Glutamatergic neuron (in vitro differentiated cells): ENCODE measurements at places on chromosomes 2 and 18. TPM values are rescaled to one million over a fixed set of nuclear protein-coding genes. Genes with fewer than 3 reads are reported as not detected.

PID1 gene
- 5.3 TPM for total RNA-seq

- H3K4me1 ChIP-seq, result no peaks in the 10 kb centered on the region
- no peak overlapping the region for H3K4me3 ChIP-seq
- H3K36me3 ChIP-seq, result no peaks in the 10 kb centered on the region
Measured at GRCh38 chr18:43751203-43751602, 473.9 kb upstream of the SYT4 start.

GRCh38 chr2:20438334-20439192 is 8.3 kb upstream of the RHOB start:
- no peak overlapping the region for H3K27ac ChIP-seq
- no peak for DNase-seq
- H3K27me3 ChIP-seq, result no peaks in the 10 kb centered on the region
- no peaks in the 10 kb centered on the region for H3K4me1 ChIP-seq

LIMS2 gene
- 0.29 TPM for total RNA-seq

DNA sequence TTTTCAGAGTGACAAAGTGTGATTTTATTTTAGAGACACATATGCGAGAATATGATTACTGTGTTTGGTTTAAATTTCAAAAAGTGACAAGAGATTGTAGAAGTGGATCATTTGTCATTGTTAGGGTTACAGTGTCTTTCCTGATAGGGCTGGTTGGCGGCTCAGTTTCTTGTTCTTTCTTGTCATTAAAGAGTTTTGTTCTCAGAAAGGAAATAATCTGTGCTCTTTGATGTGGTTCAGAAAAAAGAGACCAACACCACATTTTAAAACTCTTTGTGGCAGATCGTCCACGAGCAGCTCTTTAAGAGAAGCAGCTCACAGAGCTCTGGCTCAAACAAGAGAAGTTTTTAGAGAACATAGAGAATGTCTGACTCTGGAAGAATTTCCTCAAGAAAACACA is 45.6 kb upstream of the ZNF532 start:
- no peak overlapping the region for H3K4me3 ChIP-seq
- DNase-seq, result no peak
- no peaks in the 10 kb centered on the region for H3K27me3 ChIP-seq
- H3K36me3 ChIP-seq, result no peaks in the 10 kb centered on the region
- H3K4me1 ChIP-seq, result no peaks in the 10 kb centered on the region

ANKRD53 gene
- total RNA-seq, result 11.7 TPM

- DNase-seq, result no peak
- no peak overlapping the region for H3K27ac ChIP-seq
- H3K4me3 ChIP-seq, result no peak overlapping the region
- H3K36me3 ChIP-seq, result no peaks in the 10 kb centered on the region
Measured at GRCh38 chr2:183564726-183565125, 440.5 kb downstream of the NUP35 start.

DNA sequence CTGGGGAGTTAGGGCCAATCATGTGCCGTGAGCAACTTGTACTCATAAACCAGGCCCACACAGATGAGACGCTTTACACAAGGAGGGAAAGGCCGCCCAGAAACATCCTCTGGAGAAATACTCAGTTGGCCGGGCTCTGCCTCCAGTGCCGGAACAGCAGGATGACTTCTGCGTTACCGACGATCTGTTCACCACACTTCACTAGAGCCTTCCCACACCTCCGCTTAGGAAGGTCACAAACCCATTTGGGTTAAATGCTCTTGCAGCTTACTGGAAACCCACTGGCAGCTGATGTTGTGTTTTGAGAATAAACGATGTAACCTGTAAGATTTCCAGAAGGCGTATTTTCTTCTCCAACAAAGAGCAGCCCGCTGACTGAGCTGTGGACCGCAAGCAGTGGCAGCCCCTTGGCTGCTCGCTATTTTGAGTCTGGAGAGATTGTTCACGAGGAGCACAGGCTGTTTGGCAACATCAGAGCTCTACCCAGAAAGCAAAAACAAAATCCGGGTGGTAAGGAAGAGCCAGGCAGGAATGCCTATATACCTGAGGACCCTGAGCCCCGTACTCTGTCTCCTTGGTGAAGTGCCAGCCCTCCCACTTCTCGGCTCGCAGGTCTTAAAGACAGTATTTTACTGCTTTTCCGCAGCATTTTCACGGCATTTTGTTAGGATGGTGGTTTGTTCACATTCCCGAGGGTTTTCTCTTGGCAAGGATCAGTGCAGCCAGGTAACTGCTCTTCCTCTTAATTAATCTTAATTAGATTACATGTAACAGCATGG is 44.0 kb downstream of the COLEC12 start:
- DNase-seq, result no peak
- H3K36me3 ChIP-seq, result no peaks in the 10 kb centered on the region
- H3K4me3 ChIP-seq, result no peak overlapping the region
- H3K4me1 ChIP-seq, result peaks cover 13% of the 10 kb centered on the region
- H3K27me3 ChIP-seq, result peaks cover 2% of the 10 kb centered on the region
- peak overlapping the region; percentile 57 for H3K27ac ChIP-seq

DNA sequence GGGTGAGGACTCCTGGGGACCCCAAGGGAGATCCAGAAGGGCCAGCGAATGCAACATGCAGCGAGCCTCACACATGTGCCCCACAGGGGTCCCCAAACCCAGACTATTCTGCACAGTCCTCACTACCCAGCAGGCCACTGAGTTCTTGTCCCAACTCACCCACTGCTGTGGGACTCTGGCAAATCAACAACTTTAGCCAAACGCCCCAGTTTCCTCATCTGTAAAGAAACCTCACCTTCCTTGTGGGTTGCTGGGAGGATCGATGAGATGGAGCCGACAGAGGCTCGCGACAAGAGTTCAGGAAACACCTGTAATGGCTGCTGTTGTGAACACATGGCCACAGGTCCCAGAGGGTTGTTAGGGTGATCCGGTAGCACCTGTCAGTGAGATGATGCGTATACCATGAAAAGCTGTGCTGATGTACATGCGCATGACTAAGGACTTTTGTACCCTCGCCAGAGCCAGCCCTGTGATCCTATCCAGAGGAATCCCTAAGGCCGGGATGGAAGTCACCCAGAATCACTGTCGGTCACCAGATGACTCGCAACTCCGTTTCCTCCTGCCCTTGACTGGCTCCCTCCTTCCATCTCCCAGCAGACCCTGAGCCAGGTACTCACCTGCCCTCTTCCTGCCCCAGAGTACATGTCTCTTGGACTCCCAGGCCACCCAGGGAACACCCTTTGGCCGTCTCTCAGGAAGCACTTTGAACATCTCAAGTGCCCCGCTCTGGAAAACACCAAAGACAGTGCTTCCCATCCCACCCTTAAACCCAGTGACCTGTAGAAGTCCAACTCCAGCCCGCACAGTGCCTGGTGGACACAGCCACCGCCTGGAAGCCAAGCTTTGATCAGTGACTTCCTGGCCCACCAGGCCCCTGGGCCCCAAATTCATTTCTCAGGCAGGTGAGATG is 103.3 kb upstream of the ID2 start:
- peaks cover 1% of the 10 kb centered on the region for H3K4me1 ChIP-seq
- no peak overlapping the region for H3K4me3 ChIP-seq
- H3K36me3 ChIP-seq, result no peaks in the 10 kb centered on the region
- peaks cover 9% of the 10 kb centered on the region for H3K27me3 ChIP-seq
- H3K27ac ChIP-seq, result no peak overlapping the region

POTEC gene
- not detected for total RNA-seq

DNA sequence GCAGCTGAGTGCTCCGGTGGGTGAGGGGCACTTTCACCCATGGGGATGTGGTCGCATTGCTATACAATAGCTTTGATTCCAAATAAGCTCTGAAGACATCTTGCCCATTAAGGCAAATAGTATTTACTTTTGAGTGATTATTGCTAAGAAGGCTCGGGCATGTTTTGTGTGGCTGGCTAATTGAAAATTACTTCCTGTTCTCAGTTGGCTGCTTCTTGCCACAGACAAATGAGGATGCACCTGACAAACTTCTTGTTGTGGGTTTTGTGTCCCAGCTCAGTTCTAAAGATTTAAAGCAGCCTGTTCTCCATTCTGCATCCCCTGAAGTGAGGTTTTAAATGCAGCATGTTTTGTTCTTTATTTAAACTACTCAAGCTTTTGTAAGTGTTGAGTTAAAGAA is 88.3 kb downstream of the KCNS3 start:
- DNase-seq, result no peak
- no peaks in the 10 kb centered on the region for H3K36me3 ChIP-seq
- H3K27ac ChIP-seq, result no peak overlapping the region

DNA sequence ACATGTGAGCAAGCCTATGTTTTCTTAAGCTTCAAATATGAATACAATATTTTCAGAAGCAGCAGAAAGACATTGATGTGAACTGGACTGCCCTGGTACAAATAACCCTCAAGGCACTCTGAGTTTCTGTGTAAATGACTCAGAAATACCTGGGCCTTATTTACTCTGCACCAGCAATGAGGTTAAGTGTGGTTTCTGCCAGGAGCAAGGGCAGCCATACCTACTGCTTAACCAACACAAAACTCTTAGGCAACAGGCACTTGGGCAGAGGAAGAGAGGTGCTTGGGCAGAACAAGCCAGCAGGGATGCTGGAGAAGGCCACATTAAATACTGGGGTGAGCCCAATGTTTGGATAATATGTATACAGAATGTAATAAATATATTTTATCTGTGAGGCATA is 29.4 kb upstream of the ARL5A start:
- no peaks in the 10 kb centered on the region for H3K36me3 ChIP-seq
- no peaks in the 10 kb centered on the region for H3K4me1 ChIP-seq
- no peak overlapping the region for H3K4me3 ChIP-seq

DNA sequence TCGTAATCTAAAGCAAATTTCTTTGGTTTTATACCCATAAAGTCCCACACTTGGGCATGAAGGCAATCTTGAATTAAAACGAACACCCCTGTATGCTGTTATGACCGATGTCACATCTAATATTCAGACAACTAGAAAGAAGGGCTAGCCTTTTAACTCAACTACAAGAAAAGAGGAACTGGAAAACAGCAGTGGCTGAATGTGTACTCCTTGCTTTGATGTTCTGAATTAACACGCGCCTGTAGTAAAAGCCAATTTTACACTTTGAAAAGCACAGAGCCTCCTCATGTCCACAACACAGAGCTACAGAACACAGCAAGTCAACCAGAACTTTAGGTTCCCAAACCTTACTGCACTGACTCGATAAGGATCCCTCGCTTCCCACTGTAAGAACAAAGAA is 147.6 kb downstream of the HDAC4 start:
- peaks cover 3% of the 10 kb centered on the region for H3K27me3 ChIP-seq
- DNase-seq, result no peak
- no peaks in the 10 kb centered on the region for H3K36me3 ChIP-seq
- H3K4me3 ChIP-seq, result no peak overlapping the region
- H3K27ac ChIP-seq, result peak overlapping the region; percentile 14
- peaks cover 57% of the 10 kb centered on the region for H3K4me1 ChIP-seq

DNA sequence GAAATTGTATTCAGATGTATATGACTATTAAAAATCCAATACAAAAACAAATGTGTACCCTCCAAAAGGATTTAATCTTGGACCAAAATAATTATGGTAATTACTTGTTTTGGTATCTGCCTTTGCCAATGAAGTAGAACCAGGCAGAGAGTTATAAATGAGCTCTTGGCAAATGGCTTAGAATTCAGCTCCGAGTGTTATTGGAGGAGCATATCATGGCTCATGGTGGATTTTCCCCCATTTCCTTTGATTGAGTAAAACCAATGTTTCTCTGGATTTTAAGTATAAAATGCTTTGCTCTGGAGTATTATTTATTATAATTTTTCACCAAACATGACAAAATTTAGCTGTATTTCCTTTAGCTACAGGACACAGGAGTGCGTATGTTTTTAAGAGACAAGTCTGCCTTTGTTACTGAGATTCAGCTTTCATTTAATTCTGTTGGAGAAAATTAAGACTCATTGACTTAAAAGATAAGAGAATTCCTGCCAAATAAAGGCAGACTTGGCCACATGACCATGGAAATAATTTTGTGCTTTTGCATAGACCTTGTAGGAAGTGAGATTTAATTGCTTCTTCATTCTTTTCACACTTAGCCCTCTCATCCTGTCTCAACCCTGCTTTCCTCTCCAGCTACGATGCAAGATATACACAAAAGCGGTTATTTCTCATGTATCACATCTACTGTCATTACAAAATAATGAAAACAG is 281.0 kb upstream of the SOX11 start:
- no peaks in the 10 kb centered on the region for H3K27me3 ChIP-seq
- peak overlapping the region; percentile 5 for H3K4me3 ChIP-seq
- no peaks in the 10 kb centered on the region for H3K36me3 ChIP-seq
- peaks cover 25% of the 10 kb centered on the region for H3K4me1 ChIP-seq
- no peak for DNase-seq

GRCh38 chr2:203983064-203983715 is 46.6 kb downstream of the ICOS start:
- H3K27ac ChIP-seq, result no peak overlapping the region
- H3K4me3 ChIP-seq, result no peak overlapping the region
- no peaks in the 10 kb centered on the region for H3K4me1 ChIP-seq

SLC8A1 gene
- total RNA-seq, result 1.9 TPM

DNA sequence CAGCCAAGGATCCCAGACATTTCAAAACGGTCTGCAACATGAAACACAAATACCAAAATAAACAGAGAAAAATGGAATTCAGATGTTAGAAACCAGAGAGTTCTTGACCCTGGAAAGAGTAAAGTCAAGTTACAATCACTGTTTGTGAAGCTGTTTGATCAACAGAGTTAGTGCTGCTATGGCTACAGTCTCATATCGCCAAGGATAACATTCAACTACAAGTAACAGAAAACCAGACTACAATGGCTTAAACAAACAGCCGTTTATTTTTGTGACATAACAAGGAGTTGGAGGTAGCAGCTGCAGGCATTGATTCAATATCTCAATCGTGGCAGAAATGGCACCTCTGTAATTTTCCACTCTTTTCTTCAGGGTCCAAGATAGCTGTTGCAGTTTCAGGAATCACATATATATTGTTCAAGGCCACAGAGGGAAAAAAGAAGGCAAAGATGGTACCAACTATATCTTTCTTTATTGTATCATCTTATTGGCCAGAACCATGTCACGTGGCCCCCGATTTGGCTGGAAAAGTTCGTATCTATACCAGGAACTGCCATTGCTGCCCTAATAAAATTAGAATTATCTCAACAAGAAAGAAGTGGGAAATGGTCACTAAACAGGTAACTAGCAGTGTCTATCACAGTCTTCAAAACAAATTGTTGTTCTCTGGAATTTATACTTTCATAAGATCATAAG is 17.7 kb upstream of the HNRNPLL start:
- H3K27me3 ChIP-seq, result no peaks in the 10 kb centered on the region
- no peak for DNase-seq
- H3K4me3 ChIP-seq, result no peak overlapping the region
- no peaks in the 10 kb centered on the region for H3K36me3 ChIP-seq
- no peaks in the 10 kb centered on the region for H3K4me1 ChIP-seq
- H3K27ac ChIP-seq, result no peak overlapping the region

GRCh38 chr2:194842871-194843270 is 814.2 kb upstream of the SLC39A10 start:
- H3K27ac ChIP-seq, result peak overlapping the region; percentile 72
- H3K4me1 ChIP-seq, result peaks cover 12% of the 10 kb centered on the region
- H3K36me3 ChIP-seq, result no peaks in the 10 kb centered on the region
- no peak overlapping the region for H3K4me3 ChIP-seq
- peak; percentile 27 for DNase-seq

- H3K4me3 ChIP-seq, result no peak overlapping the region
- H3K4me1 ChIP-seq, result peaks cover 8% of the 10 kb centered on the region
- no peak overlapping the region for H3K27ac ChIP-seq
- DNase-seq, result no peak
- peaks cover 1% of the 10 kb centered on the region for H3K27me3 ChIP-seq
Measured at GRCh38 chr2:11074246-11074820, 80.9 kb upstream of the SLC66A3 start.

MC4R gene
- total RNA-seq, result not detected

- H3K27me3 ChIP-seq, result no peaks in the 10 kb centered on the region
- H3K27ac ChIP-seq, result no peak overlapping the region
- peaks cover 10% of the 10 kb centered on the region for H3K36me3 ChIP-seq
- no peak for DNase-seq
Measured at GRCh38 chr2:82879803-82880202, 1579.3 kb downstream of the SUCLG1 start.

- peaks cover 12% of the 10 kb centered on the region for H3K4me1 ChIP-seq
- no peak overlapping the region for H3K27ac ChIP-seq
- H3K4me3 ChIP-seq, result no peak overlapping the region
- DNase-seq, result no peak
Measured at GRCh38 chr2:177031438-177032180, 181.0 kb upstream of the HNRNPA3 start.
